ENCODE measurements at places on chromosomes 5 and 9. TPM values are rescaled to one million over a fixed set of nuclear protein-coding genes. Genes with fewer than 3 reads are reported as not detected.

PKD2L2 gene
- total RNA-seq: not detected

DHFR gene
- total RNA-seq: 29.2 TPM

LURAP1L gene
- 29.8 TPM for total RNA-seq

PHF24 gene
- 0.12 TPM for total RNA-seq

SLC6A19 gene
- total RNA-seq: 5.8 TPM
